Effector CD4-positive, alpha-beta T cell (primary cell): ENCODE measurements at places on chromosomes 7 and 10.

- DNase-seq = no peak
Measured at GRCh38 chr7:29749701-29750321, 56.5 kb upstream of the WIPF3 start.

- DNase-seq = no peak
Measured at GRCh38 chr7:144525956-144526355, 122.5 kb upstream of the NOBOX start.

DNA sequence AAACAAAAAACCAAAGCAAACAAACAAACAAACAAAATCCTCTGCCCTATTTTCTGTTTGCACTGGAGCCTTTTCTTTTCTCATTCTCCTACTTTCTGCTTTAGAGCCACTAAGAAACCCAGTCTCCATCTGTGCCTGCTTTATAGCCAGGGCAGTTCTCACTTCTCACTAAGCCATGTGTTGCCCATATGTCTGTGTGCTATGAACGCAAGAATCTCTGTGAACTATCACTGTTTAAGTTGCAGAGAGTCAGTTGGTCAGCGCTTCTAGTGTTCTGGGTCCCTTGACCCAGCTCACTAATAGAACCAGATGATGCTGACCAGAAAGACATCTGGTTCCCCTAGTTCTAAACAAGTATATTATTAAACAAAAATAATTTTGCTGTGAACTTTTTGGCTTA is 81.4 kb downstream of the FAM185A start:
- DNase-seq = no peak

GRCh38 chr7:107799647-107800264 is 3.3 kb downstream of the SLC26A3 start:
- no peak for DNase-seq

DNA sequence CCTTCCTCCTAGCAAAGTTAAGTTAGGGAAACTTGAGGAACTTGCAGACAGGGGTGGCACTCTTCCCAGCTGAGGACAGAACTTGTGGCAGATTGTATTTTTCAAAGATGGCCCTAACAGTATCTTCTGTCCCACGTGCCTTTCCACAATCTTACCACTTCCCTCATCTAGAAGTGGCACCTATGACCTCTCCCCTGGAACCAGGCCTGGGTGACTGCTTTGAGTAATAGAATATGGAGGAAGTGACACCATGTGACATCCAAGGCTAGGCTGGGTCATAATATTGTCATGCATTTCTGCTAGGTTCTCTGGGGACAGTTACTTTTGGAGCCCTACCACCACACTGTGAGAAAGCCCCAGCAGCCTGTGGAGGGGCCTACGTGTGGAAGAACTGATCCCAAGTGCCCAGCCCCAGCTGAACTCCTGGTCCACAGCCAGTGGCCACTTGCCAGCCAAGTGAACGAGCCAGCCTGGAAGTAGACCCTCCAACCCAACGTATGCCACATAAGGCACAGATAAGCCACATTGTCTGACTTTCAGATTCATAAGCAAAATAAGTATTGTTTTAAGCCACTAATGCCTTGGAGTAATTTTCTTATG is 193.7 kb downstream of the PTPN20 start:
- no peak for DNase-seq

DNA sequence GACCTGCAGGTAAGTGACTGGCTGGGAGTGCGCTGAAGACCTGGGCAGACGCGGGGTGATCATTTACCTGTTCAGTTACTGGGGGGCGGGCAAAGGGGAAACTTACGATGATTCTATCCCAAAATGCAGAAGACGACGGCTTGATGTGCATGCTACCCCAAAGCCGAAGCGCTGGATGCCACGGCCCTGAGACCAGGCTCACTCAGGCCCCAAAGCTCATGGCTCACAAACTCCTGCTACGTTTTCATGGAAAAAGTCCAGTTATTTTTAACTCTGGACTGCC is 200.6 kb downstream of the DIP2C start:
- DNase-seq = no peak

- no peak for DNase-seq
Measured at GRCh38 chr10:117519286-117519685, 23.3 kb upstream of the EMX2 start.

DNA sequence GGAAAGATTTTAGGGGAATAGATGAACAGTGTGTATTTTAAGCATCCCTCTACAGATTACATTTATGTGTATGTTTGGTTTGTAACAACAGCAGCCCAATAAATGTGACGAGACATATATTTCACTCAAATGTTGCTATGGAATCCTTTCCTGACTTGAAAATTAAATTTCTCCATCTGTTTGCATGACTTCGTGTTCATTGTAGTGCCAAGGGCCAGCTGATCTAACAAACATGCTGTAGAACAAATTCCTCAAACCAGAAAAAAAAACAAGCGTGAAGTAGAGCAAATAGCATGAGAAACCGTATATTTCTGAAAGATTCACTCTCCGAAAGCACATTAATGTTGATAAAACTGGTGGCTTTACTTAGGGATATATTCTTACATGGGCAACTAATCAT is 87.8 kb downstream of the NRCAM start:
- no peak for DNase-seq

GRCh38 chr10:34655286-34656170 is 159.6 kb downstream of the PARD3 start:
- no peak for DNase-seq

- no peak for DNase-seq
Measured at GRCh38 chr7:33710608-33711007, 194.7 kb upstream of the BMPER start.

GRCh38 chr10:103767756-103768155 is 87.6 kb downstream of the SH3PXD2A start:
- no peak for DNase-seq

DNA sequence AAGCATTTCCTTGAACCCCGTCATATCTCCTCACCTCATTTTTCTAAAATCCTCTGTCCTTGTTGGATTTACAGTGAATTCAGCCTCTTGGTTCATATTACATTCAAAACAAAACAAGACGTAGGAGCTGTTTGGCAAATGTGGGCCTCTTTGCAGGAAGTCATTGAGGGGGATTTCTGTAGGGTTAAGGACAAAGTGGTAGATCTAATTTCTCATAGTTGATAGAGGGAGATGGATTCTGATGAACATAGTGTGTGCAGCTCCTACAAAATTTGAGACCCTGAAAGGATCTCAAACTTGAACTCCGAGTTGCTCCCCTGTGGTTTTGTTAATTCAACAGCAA is 682 bp downstream of the TBXAS1 start:
- DNase-seq = no peak

- DNase-seq = no peak
Measured at GRCh38 chr7:149644754-149645153, 128.6 kb downstream of the ZNF467 start.

DNA sequence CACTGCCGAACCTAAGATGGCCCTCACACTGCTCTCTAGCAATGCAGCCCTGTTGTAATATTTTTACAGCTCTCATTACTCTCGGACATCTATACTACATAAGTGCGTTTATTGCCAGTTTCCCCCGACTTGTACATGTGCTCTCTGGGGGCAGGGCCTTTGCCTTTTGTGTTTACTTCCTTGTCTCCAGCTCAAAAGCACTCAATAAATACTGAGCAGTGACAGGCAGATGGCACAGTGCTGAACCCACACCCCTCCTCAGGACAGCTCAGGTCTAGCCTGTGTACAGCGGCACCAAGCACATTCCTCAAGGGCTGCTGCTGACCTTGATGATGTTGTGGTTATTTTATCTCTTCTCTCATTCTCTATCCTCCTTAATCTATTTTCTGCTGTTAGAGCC is 68.0 kb upstream of the ELMO1 start:
- no peak for DNase-seq

DNA sequence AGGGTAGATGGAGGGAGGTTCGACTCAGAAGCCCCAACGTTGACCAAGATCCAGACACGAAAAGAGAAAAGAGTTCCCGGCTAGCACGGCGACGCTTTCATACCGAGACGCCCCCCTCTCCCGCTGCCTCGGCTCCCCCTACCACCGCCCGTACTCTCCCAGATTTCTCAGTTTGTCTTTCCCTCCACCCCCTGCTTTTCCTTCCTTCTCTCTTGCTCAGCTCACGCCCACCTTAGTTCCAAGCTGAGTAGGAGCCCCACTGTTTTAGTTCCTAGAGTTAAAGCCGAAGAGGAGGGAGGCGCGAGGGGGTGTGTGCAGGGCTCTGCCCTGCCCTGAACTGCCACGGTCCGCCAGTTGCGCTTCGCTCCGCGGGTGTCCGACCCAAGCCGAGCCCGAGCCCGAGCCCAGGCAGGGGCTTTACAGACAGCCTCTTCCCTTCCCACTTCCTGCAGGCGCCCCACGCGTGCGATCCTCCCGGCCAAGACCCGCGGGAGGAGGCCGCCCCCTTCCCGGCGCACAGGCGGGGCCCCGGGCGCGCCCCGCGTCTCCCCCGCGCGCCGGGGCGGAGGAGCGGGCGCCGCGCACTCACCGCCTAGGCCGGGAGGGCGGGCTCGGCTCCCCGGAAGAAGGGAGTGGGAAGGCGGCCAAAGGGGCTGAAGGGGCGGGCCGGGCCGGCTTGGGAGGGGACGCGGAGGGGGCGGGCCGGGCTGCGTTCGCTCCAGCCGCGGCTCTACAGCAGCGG is at the start of gene EPHB6:
EPHB6 (plus strand) TSS at position 705 of the 742 bp plus-strand sequence. CDS start 8,152 bp downstream, outside the sequence.
- peak; percentile 45 for DNase-seq

DNA sequence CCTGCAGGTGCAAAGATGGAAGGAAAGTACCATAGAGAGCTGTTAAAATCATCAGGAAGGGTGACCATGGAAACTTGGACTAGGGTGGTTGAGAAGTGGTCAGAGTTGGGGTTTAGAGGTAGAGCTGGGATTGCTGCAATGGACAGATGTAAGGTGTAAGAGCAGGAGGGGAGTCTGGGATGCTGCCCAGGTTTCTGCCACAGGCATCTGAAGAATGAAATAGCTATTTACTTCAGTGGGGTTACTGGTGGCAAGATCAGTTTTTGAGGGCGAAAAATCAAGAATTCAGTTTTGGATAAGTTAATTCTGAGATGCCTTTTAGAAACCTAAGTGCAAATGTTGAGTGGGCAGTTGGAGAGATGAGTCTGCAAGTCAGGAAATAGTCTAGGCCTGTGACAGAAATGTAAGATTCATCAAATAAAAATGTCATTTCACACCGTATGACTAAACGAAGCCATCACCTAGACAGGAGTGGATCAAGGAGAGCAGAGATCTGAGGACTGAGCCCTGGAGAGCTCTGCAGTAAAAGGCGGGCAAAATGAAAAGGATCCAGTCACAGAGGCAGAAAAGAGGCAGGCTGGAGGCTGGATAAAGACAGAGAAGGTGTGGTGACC is 22.7 kb upstream of the TOMM7 start:
- no peak for DNase-seq

GRCh38 chr10:70596860-70597809 is 5.4 kb downstream of the PRF1 start:
- no peak for DNase-seq

- no peak for DNase-seq
Measured at GRCh38 chr10:61283481-61284221, 169.5 kb downstream of the TMEM26 start.

DNA sequence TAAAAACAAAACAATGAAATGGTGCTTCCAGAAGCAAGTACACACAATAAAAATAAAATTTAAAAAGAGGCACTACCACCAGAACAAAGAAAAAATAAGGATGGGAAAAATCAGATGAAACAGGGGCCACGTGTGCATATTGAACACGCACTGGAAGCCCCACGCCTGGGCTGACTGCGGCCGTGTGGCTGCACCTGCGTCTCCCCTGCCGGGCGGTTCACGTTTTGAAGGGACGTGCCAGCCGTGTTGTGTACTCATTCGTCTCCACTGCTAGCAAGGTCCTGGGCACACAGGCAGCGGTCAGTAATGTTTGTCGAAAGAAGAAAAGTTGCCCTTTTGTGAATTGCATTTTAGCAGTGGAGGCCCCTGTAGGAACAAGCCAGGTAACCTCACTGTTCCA is 255.9 kb upstream of the RNF32 start:
- DNase-seq = no peak

DNA sequence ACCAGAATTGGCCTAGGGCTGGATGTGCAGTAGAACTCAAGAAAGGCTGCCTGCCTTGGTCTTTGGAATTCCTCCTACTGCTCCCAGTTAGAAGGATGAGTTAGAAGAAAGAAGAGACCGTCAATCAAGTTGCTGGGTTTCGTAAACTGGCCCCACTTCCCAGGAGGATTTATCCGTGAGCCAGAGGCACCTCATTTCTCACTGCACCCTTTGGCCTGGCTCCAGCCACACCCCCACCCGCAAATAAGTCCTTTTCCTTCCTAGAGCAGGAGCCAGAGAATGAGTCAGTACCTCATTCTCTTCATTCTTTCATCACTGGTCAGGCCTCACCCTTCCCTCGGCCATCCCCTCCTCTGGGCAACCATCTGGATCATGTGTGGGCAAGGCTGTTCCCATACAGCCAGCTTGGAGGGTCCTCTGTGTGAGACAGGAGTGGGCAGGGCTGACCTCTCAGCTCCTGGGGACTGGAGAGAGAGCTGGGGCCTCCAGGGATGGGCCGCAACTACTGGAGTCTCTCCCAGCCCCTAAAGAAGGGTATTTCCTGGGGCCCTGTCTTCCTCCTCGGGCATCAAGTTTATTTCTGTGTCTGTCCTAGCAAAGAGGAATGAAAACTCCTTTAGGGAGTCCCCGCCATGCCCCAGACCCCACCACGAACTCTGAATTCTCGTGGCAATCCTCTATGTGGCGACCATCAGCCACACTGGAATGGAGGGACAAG is 87.2 kb upstream of the DUSP5 start:
- no peak for DNase-seq

DNA sequence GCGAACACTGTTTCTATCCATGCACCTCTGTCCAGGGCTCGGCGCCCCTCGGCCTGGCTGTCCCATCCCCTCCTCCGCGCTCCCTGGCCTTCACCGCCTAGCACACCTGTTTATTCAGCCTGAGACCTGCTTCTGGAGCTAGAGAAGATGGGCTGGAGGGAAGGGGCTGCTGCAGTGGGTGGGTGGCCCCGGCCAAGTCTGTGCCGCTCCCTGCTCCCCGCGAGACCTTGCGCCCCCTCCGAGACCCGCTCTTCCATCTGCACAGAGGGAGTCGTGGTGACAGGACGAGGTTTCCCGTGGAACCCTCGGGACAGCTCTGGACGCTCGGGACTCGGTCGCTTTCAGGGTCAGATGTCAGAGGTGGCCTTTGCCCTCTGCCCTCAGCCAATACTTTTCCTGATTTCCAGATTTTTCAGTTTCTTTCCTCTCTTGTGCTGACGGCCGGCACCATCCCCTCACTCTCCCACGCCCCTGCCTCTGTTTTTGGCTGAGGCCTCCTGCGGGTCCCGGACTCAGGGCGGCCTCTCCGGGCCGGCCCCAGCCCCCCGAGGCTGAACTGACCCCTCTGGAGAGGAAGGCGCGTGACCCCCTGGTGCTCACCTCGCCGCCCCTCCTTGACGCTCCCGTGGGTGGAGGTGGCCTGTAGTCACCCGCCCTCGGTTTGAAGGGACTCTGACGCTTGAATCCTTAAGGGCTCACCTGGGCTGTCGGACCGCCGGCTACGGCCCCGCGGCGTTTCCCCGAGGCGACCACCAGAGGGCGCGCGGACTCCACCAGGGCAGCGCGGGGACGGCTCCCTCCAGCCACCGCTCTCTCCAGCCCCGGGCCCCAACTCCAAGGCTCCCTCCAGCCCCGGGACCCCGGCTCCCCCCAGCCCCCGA is 15.6 kb downstream of the SHH start:
- DNase-seq = peak; percentile 59

GRCh38 chr7:96238474-96238873 is 83.4 kb downstream of the SLC25A13 start:
- DNase-seq = no peak

- no peak for DNase-seq
Measured at GRCh38 chr7:141960687-141961422, 12.7 kb downstream of the TAS2R38 start.
